ENCODE measurements at places on chromosomes 13 and 19.

DNA sequence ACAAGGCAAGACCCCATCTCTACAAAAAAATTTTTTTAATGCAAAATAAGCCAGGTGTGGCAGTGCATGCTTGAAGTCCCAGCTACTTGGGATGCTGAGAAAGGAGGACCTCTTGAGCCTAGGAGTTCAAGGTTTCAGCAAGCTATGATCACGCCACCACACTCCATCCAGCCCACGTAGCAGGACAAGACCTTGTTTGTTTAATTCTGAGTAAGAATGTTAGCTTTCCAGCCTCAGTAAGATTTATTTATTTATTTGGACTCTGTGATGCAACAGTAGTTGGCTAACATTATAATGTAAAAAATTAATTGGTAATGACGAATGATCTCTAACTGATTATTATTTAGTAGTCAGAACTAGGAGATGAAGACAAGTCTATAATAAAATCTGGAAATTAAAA, 23.3 kb downstream of the N4BP2L2 start:
- no peaks in the 10 kb centered on the region for H3K4me1 ChIP-seq
- H3K27ac ChIP-seq: no peak overlapping the region
- H3K27me3 ChIP-seq: no peaks in the 10 kb centered on the region
- H3K4me3 ChIP-seq: no peak overlapping the region
- no peaks in the 10 kb centered on the region for H3K36me3 ChIP-seq

DNA sequence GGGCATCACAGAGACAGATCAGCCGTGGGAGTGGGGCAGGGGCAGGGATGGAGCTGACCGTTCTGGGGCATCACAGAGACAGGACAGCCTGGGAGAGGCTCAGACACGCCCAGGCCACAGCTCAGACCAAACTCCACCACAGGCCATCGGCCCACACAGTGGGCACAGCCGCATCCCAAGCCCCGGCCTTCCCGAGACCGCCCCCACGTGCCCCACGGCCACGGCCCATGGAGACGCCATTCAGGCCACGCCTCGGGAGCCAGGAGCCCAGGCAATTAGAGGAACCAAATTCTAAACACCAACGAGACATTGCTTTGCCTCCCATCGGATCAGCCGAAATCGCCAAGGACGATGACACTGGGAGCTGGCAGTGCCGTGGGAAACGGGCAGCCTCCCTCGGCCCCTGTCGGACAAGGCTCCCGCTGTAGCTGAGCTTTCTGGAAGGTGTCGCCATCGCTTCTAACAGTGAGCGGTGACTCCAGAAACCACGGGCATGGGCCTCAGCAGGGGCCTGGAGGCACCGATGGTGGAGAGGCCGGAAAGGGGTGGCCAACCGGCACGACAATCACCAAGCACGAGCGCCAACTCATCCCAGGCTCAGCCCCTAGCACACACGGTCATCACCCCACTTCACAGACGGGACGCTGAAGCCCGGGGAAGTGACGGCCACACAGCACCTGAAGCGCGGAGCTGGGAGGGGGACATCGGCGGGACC, 2.4 kb downstream of the PIP5K1C start:
- no peak overlapping the region for H3K27ac ChIP-seq
- H3K27me3 ChIP-seq: no peaks in the 10 kb centered on the region
- no peak for DNase-seq
- no peak overlapping the region for H3K4me3 ChIP-seq

- no peaks in the 10 kb centered on the region for H3K4me1 ChIP-seq
- no peaks in the 10 kb centered on the region for H3K27me3 ChIP-seq
- H3K27ac ChIP-seq: no peak overlapping the region
- H3K36me3 ChIP-seq: no peaks in the 10 kb centered on the region
- no peak overlapping the region for H3K4me3 ChIP-seq
Measured at GRCh38 chr13:50149214-50149613, 134.0 kb downstream of the KCNRG start.

GRCh38 chr19:30780032-30780431, 407.8 kb downstream of the ZNF536 start:
- H3K4me1 ChIP-seq: no peaks in the 10 kb centered on the region
- H3K36me3 ChIP-seq: no peaks in the 10 kb centered on the region
- no peak overlapping the region for H3K27ac ChIP-seq
- H3K4me3 ChIP-seq: no peak overlapping the region
- H3K27me3 ChIP-seq: no peaks in the 10 kb centered on the region

DNA sequence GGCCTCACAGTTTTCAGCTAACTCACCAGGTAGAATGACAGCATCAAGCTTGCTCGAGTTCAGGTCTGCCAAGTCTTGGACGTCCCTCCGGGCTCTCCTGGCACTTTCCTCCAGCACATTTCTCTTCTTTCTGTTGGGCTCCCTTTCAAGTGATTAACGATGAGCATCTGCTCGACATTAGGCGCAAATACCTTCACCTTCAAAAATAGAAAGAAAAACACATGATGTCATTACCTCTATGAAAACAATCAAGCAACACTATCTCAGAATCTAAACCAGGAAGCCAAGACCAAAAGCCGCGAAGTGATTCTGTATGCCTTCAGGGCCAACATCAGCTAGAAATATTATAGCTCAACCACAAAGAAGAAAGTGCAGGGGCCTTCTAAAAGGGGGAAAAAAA, 15.4 kb upstream of the CLN5 start:
- H3K36me3 ChIP-seq: no peaks in the 10 kb centered on the region
- no peak overlapping the region for H3K4me3 ChIP-seq
- peaks cover 5% of the 10 kb centered on the region for H3K4me1 ChIP-seq
- H3K27ac ChIP-seq: no peak overlapping the region

DNA sequence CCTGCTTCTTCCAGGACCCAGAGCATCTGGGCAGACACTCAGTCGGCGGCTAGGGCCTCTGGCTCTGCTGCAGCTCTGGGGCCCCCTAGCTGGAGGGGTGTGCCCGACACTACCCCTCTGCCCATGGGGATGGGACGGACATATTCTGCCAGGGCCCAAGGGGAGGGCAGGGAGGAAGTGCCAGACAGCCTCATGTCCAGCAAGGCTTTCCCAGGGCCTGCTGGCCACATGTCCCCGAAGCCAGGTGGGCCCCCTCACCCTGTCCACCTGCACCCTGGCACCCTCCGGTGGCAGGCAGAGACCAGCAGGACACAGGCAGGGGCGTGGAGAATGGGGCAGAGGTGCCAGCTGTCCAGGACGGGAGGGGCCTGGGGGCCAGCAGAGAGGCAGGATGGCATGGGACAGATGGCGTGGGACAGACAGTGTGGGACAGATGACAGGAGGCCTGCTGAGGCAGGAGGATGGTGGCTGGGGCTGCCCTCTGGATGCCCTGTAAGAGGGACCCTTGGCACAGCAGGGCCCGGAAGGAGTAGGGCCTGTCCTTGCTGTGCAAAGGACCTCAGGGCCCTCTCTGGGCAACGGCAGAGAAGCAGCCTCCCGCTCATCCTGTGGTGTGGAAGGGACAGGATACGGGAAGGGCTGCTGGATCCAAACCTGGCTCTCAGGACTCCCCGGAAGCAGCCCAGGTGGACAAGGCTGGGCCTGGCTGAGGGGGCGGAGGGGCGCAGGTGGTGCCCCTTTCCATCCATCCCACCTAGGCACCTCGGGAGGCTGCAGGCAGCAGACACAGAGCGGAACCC, 29.1 kb downstream of the CEBPG start:
- no peaks in the 10 kb centered on the region for H3K36me3 ChIP-seq
- H3K27ac ChIP-seq: no peak overlapping the region
- peaks cover 25% of the 10 kb centered on the region for H3K4me1 ChIP-seq
- DNase-seq: no peak

GRCh38 chr13:101811284-101811839, 358.9 kb downstream of the ITGBL1 start:
- no peak for DNase-seq
- no peaks in the 10 kb centered on the region for H3K36me3 ChIP-seq
- H3K4me1 ChIP-seq: no peaks in the 10 kb centered on the region
- H3K27me3 ChIP-seq: no peaks in the 10 kb centered on the region
- no peak overlapping the region for H3K27ac ChIP-seq

- no peaks in the 10 kb centered on the region for H3K4me1 ChIP-seq
- H3K27me3 ChIP-seq: no peaks in the 10 kb centered on the region
- H3K4me3 ChIP-seq: no peak overlapping the region
- no peaks in the 10 kb centered on the region for H3K36me3 ChIP-seq
- no peak for DNase-seq
Measured at GRCh38 chr13:113413898-113414282, 39.4 kb downstream of the ADPRHL1 start.

GRCh38 chr13:77894743-77895142, 23.9 kb downstream of the EDNRB start:
- no peaks in the 10 kb centered on the region for H3K27me3 ChIP-seq
- no peak for DNase-seq
- H3K4me3 ChIP-seq: no peak overlapping the region
- H3K4me1 ChIP-seq: no peaks in the 10 kb centered on the region
- no peak overlapping the region for H3K27ac ChIP-seq

DNA sequence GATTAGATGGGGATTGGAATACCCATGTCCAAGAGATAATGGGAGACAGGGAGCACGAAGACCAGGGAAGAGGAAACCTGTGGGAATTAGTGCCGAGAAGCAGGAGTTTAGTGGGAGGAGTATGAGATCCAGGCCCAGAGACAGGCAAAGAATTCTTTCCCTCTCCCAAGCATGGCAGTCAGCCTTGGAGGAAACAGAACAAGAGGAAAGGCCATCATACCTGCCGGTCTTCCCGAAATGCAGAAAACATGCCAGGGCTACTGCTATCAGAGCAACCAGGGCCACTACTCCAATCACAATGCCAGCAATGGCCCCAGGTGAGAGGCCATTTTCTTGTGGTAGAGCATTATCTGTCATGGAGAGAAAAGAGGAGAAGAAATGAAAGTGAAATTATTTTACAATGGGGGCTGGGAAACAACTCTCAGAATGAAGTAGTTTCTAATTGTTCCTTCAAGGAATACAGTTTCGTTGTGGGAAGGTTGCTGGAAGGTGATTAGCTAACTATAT, 16.1 kb downstream of the CEACAM1 start:
- H3K27me3 ChIP-seq: no peaks in the 10 kb centered on the region
- H3K4me3 ChIP-seq: no peak overlapping the region
- no peaks in the 10 kb centered on the region for H3K4me1 ChIP-seq
- no peaks in the 10 kb centered on the region for H3K36me3 ChIP-seq
- no peak for DNase-seq
- no peak overlapping the region for H3K27ac ChIP-seq

DNA sequence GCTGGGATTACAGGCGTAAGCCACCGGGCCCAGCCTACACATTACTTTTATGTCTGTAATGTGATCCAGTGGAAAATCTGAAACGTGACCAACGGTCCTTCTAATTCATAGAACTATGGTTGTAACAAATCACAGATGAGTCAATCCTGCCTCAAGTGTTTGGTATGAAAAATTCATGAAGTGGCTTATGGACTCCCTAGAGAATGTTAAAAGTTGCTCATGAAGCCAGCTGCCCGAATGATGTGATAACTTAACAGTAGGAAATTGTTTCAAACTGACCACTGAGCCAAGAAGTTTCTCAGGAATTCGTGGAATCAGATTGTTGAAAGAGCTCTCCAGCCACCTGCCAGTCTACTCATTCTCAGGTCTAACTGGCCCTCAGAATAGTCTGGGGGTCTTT, 59.4 kb upstream of the FARP1 start:
- H3K27ac ChIP-seq: no peak overlapping the region
- no peaks in the 10 kb centered on the region for H3K36me3 ChIP-seq
- no peak overlapping the region for H3K4me3 ChIP-seq
- no peak for DNase-seq

DNA sequence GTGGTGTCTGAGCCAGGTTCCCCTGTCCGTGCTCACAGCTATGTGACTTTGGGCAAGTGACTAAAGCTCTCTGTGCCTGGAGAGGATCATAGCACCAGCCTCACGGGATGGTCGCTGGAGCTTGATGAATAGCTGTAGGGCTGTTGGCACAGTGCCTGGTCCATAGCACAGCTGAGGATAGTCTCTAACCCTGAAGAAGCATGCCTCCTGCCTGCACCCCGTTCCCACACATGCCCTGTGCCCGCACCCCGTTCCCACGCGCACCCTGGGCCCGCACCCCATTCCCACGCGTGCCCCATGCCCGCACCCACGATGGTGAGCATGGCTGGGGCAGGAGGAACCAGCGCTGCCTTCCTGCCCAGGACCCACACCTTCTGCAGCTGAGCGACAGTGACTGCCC, 63.7 kb upstream of the F7 start:
- peaks cover 3% of the 10 kb centered on the region for H3K36me3 ChIP-seq
- no peak overlapping the region for H3K27ac ChIP-seq
- H3K4me1 ChIP-seq: no peaks in the 10 kb centered on the region
- no peaks in the 10 kb centered on the region for H3K27me3 ChIP-seq

GRCh38 chr19:555474-555808, 11.6 kb downstream of the GZMM start:
- H3K36me3 ChIP-seq: no peaks in the 10 kb centered on the region
- H3K27me3 ChIP-seq: no peaks in the 10 kb centered on the region
- no peak for DNase-seq
- peaks cover 3% of the 10 kb centered on the region for H3K4me1 ChIP-seq

- peak within 1 kb of the TSS; percentile 27 for H3K4me3 ChIP-seq
- peaks cover 65% of the 10 kb centered on the region for H3K4me1 ChIP-seq
- no peaks in the 10 kb centered on the region for H3K36me3 ChIP-seq
- DNase-seq: peak; percentile 58
- H3K27ac ChIP-seq: peak within 1 kb of the TSS; percentile 69
- no peaks in the 10 kb centered on the region for H3K27me3 ChIP-seq
Measured at GRCh38 chr19:18437491-18438330, at the start of gene ISYNA1. Gene ISYNA1, minus strand, starts transcription at chr19:18438133. Its CDS starts 154 bp downstream, at chr19:18437979.

DNA sequence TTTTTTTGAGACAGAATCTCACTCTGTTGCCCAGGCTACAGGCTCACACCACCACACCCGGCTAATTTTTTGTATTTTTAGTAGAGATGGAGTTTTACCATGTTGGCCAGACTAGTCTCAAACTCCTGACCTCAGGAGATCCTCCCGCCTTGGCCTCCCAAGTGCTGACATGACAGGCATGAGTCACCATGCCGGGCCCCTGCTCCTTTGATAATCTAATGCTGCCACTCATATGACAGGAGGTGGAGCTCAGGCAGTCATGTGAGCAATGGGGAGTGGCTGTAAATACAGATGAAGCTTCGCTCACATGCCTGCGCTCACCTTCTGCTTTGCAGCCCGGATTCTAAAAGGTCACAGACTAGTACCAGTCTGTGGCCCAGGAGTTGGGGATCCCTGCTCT, 25.1 kb downstream of the ARHGEF18 start:
- no peaks in the 10 kb centered on the region for H3K36me3 ChIP-seq
- H3K27ac ChIP-seq: no peak overlapping the region
- H3K4me1 ChIP-seq: no peaks in the 10 kb centered on the region
- no peaks in the 10 kb centered on the region for H3K27me3 ChIP-seq
- no peak for DNase-seq
- no peak overlapping the region for H3K4me3 ChIP-seq

GRCh38 chr13:30675717-30676116, 58.0 kb downstream of the USPL1 start:
- no peak overlapping the region for H3K4me3 ChIP-seq
- peaks cover 17% of the 10 kb centered on the region for H3K4me1 ChIP-seq
- DNase-seq: no peak

- H3K27ac ChIP-seq: no peak overlapping the region
- H3K27me3 ChIP-seq: no peaks in the 10 kb centered on the region
- H3K4me1 ChIP-seq: no peaks in the 10 kb centered on the region
- no peak overlapping the region for H3K4me3 ChIP-seq
Measured at GRCh38 chr19:14342809-14343208, 38.4 kb upstream of the ADGRE5 start.

- H3K36me3 ChIP-seq: no peaks in the 10 kb centered on the region
- DNase-seq: peak; percentile 43
- H3K27me3 ChIP-seq: no peaks in the 10 kb centered on the region
- no peak overlapping the region for H3K4me3 ChIP-seq
Measured at GRCh38 chr13:79775830-79776229, 294.9 kb downstream of the NDFIP2 start.

All from body of pancreas (tissue), 4 donors.